ENCODE measurements at places on chromosomes 2 and 18. TPM values are rescaled to one million over a fixed set of nuclear protein-coding genes. Genes with fewer than 3 reads are reported as not detected.

DNA sequence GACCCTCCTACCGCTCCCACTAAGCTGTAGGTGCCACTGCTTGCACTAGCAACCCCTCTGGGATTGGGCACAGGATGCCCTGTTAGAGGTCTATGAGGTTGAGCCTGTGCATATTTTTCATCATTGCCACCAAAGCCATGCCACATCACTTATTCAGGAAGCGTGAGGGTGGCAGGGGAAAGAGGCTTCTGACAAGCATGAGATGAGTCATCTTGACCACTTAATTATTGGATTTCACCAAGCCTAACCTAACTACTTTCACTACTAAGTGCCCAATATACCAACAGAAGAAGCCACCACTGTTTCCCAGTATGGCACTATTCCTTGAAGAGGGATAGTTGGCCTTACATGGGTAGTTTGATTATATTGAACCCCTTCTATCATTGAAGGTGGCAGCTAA lies 181.3 kb upstream of the EPHA4 start:
- H3K27me3 ChIP-seq, result no peaks in the 10 kb centered on the region
- no peak overlapping the region for H3K4me3 ChIP-seq
- H3K27ac ChIP-seq, result no peak overlapping the region
- no peak for DNase-seq

Gene ZNF892
- total RNA-seq, result 7.0 TPM

- DNase-seq, result no peak
- no peak overlapping the region for H3K27ac ChIP-seq
- no peaks in the 10 kb centered on the region for H3K36me3 ChIP-seq
- H3K4me3 ChIP-seq, result no peak overlapping the region
- H3K4me1 ChIP-seq, result peaks cover 13% of the 10 kb centered on the region
- peaks cover 6% of the 10 kb centered on the region for H3K27me3 ChIP-seq
Measured at GRCh38 chr18:22286585-22286984, 117.2 kb downstream of the GATA6 start.

- peaks cover 78% of the 10 kb centered on the region for H3K4me1 ChIP-seq
- H3K36me3 ChIP-seq, result peaks cover 41% of the 10 kb centered on the region
- H3K27me3 ChIP-seq, result no peaks in the 10 kb centered on the region
- no peak for DNase-seq
- H3K27ac ChIP-seq, result peak overlapping the region; percentile 95
- peak overlapping the region; percentile 61 for H3K4me3 ChIP-seq
Measured at GRCh38 chr18:48922226-48922800, 28.5 kb downstream of the SMAD7 start.

- H3K4me1 ChIP-seq, result no peaks in the 10 kb centered on the region
- H3K36me3 ChIP-seq, result peaks cover 40% of the 10 kb centered on the region
- no peaks in the 10 kb centered on the region for H3K27me3 ChIP-seq
- no peak overlapping the region for H3K4me3 ChIP-seq
- no peak overlapping the region for H3K27ac ChIP-seq
Measured at GRCh38 chr18:36817039-36817438, 11.8 kb downstream of the TPGS2 start.

- H3K4me1 ChIP-seq, result no peaks in the 10 kb centered on the region
- no peaks in the 10 kb centered on the region for H3K27me3 ChIP-seq
- no peak overlapping the region for H3K4me3 ChIP-seq
- H3K36me3 ChIP-seq, result no peaks in the 10 kb centered on the region
- DNase-seq, result peak; percentile 80
Measured at GRCh38 chr2:239697399-239698164, 296.8 kb upstream of the HDAC4 start.

GRCh38 chr2:20065885-20066602 lies 14.6 kb upstream of the LAPTM4A start:
- peak; percentile 90 for DNase-seq
- peaks cover 74% of the 10 kb centered on the region for H3K4me1 ChIP-seq
- no peaks in the 10 kb centered on the region for H3K27me3 ChIP-seq
- H3K27ac ChIP-seq, result peak overlapping the region; percentile 85
- H3K4me3 ChIP-seq, result peak overlapping the region; percentile 20

DNA sequence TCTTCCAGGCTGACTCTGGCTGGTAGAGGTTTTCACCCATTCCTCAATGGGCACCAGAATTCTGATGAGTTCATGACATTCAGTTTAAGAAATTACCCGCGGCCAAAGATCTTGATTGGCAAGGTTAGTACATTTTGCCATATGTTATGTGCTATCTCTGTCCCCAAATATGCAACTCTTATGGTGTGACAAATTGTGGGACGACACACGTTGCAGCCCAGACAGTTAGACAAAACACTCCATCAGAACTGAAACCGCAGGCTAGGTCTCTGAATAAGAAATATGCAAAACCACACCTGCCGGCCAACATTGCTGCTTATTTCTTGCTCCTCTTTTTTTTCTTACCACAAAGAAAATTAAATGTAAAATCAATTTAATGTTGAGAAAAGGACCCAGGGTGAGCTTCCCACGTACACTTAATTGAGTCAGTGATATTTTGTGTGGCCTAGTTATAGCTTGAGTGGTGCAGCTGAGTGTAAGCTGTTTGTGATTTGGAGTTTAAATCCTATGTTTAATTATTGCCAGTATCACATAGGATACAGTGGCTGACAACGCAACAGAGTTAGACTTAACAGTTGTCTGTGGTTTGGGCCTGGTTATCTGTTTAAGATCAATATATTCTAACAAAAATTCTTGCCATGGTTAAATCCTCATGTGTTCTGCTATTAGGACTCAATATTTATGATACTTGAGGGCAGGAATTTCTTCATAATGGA lies 35.7 kb upstream of the LTBP1 start:
- H3K4me3 ChIP-seq, result no peak overlapping the region
- DNase-seq, result no peak
- no peak overlapping the region for H3K27ac ChIP-seq
- no peaks in the 10 kb centered on the region for H3K36me3 ChIP-seq
- no peaks in the 10 kb centered on the region for H3K27me3 ChIP-seq
- no peaks in the 10 kb centered on the region for H3K4me1 ChIP-seq

DNA sequence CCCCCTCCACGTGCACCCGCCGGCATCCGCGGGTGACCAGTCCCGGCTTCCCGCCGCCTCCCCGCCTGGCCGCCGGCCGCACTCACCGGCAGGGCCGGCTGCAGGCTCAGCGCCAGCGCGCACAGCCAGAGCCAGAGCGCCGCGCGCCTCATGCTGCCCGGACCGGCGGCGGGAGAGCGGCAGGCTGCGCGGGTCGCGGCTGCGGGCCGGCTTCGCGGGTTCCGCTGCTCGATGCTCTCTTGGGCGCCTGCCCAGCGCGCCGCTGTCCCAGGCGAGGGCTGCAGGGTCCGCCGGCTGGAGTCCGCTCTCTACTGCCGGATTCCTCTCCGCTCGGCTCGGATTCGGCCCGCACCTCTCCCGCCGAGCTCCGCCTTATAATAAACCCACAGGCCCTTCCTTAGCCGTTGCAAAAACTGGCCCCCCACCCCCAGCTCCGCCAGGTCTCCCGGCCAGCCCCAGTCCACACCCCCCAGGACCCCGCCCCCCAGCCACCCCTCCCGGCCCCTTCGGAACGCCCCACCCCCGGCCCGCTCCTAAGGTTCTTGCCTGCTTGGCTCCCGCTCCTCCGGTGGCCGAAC lies at the start of gene SDC1:
Gene SDC1, minus strand, starts transcription at position 415 of the 578 bp plus-strand sequence. Its CDS starts 263 bp downstream, at position 152.
- H3K4me1 ChIP-seq, result peaks cover 27% of the 10 kb centered on the region
- H3K27me3 ChIP-seq, result no peaks in the 10 kb centered on the region
- peak within 1 kb of the TSS; percentile 34 for H3K27ac ChIP-seq
- H3K36me3 ChIP-seq, result no peaks in the 10 kb centered on the region
- DNase-seq, result no peak
- peak within 1 kb of the TSS; percentile 71 for H3K4me3 ChIP-seq

DNA sequence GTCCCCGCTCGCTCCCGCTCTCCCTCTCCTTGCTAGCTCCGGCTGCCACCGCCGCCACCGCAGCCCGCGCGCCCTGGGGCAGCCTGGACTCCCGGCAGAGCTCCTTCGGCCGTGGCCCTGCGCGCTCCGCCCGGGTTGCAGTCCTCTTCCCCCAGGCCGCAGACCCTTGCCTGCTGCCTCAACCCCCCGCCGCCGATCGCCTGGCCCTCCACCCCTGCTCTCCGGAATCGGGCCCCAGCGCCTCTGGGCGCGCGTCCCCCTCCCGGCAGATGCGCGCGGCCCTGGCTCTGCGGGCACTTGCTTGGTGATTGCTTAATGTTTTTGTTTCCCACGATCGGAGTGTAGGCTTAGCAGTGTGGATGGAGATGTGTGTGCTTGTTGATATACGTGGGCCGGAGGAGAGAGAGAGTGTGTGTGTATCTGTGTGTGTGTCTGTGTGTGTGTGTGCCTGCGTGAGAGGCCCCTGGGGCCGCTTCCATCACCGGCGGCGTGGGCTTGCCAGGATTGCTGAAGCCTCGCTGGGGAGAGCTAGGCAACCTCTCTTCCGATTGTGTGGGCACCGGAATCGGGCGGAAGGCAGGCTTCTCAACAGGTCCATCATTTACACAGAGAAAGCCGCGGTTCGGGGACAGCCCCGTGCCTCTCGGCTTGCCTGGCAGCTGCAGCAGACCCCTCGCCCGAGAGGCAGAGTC lies 877 bp downstream of the INHBB start:
- peak overlapping the region; percentile 58 for H3K4me3 ChIP-seq
- H3K36me3 ChIP-seq, result no peaks in the 10 kb centered on the region
- no peak overlapping the region for H3K27ac ChIP-seq
- no peak for DNase-seq

GRCh38 chr18:35478520-35479435 lies 19.0 kb downstream of the INO80C start:
- no peak overlapping the region for H3K4me3 ChIP-seq
- no peak for DNase-seq
- H3K36me3 ChIP-seq, result peaks cover 17% of the 10 kb centered on the region
- no peaks in the 10 kb centered on the region for H3K27me3 ChIP-seq
- H3K27ac ChIP-seq, result peak overlapping the region; percentile 98

DNA sequence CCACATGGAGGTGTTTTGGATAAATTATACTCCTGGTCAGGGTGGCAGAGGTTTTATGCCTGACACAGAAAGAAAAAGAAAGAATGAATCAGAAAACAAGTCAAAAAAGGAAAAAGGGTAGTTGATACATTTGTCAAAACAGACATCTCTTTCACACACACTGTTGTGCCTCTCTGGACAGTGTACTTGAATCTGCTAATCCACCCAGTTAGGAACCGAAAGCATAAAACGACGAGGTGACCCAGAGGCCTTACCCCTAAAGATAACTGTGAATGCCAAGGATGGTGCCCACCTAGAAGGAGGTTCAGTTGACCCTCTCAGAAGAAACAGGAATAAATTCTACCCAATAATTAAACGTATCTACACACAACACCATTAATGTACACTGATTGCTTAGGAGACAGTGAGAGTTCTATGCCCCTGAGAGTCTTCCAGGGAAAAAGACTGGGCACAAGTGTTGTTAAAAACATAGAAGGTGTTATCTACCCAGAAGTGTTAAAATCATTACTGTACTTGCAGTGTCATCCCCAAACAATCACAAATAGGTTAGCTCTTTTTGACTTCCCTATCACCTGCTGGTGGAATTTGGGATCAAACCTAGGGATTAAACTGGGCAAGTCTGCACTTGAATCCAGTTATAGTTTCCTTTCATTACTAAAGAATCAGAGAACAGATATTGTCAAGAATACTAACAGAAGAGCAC lies 123.2 kb upstream of the DNAJC10 start:
- H3K36me3 ChIP-seq, result no peaks in the 10 kb centered on the region
- peaks cover 48% of the 10 kb centered on the region for H3K4me1 ChIP-seq
- no peak for DNase-seq
- peak overlapping the region; percentile 40 for H3K27ac ChIP-seq
- no peak overlapping the region for H3K4me3 ChIP-seq
- H3K27me3 ChIP-seq, result no peaks in the 10 kb centered on the region

DNA sequence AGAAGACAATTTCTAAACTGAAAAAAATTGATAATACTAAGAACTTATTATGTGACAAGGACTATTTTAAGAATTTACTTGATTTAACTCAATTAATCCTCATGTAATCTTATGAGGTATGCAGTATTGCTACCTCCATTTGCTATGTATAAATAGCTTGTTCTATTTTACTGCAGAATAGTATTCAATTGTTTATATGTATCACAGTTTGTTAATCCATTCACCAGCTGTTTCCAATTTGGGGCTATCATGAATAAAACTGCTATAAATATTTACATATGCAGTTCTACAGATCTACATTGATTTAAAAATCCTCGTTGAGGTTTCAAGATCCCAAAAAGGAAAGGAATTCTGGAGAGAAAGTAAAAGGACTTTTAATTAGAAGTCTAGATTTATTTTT lies 54.8 kb upstream of the DOCK10 start:
- no peak overlapping the region for H3K27ac ChIP-seq
- H3K4me3 ChIP-seq, result no peak overlapping the region
- H3K36me3 ChIP-seq, result no peaks in the 10 kb centered on the region
- H3K27me3 ChIP-seq, result no peaks in the 10 kb centered on the region
- H3K4me1 ChIP-seq, result peaks cover 10% of the 10 kb centered on the region

GRCh38 chr18:48777026-48777743 lies 173.6 kb downstream of the SMAD7 start:
- no peaks in the 10 kb centered on the region for H3K27me3 ChIP-seq
- peaks cover 17% of the 10 kb centered on the region for H3K36me3 ChIP-seq
- H3K4me1 ChIP-seq, result peaks cover 46% of the 10 kb centered on the region
- no peak overlapping the region for H3K4me3 ChIP-seq
- peak overlapping the region; percentile 31 for H3K27ac ChIP-seq
- no peak for DNase-seq

DNA sequence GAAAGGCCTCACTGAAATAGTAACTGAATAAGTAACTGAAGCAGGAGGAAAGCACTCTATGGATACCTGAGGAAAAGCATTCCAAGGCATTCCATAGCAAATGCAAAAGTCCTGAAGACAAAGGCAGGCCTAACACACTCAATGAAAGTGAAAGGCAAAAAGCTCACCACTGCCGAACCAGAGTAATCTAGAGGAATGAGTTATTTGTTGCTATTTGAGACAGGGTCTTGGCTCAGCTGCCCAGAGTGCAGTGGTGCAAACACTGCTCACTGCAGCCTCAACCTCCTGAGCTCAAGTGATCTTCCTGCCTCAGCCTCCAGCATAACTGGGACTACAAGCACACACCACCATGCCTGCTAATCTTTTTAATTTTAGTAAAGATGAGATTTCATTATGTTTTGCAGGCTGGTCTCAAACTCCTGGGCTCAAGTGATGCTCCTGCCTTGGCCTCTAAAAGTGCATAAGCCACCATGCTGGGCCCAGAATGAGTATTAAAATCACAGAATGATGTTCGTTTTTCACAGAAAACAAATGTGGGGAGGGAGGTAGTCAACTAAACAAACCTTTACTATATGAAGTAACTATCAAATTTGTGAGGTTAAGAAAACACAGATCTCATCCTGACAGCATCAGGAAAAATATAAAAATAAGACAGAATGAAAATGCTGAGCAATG lies 17.9 kb downstream of the PIAS2 start:
- H3K27me3 ChIP-seq, result no peaks in the 10 kb centered on the region
- no peak overlapping the region for H3K27ac ChIP-seq
- no peak for DNase-seq

Gene NEURL3
- not detected for total RNA-seq

All from osteocyte (in vitro differentiated cells).